ENCODE measurements at places on chromosomes 5 and 9. TPM values are rescaled to one million over a fixed set of nuclear protein-coding genes. Genes with fewer than 3 reads are reported as not detected.

The SERF1A gene
- total RNA-seq: 3.6 TPM

The TMEM174 gene
- total RNA-seq: not detected

The ACTBL2 gene
- total RNA-seq: not detected

GRCh38 chr5:43639566-43639965 is 36.6 kb downstream of the NNT start:
- DNase-seq: no peak

DNA sequence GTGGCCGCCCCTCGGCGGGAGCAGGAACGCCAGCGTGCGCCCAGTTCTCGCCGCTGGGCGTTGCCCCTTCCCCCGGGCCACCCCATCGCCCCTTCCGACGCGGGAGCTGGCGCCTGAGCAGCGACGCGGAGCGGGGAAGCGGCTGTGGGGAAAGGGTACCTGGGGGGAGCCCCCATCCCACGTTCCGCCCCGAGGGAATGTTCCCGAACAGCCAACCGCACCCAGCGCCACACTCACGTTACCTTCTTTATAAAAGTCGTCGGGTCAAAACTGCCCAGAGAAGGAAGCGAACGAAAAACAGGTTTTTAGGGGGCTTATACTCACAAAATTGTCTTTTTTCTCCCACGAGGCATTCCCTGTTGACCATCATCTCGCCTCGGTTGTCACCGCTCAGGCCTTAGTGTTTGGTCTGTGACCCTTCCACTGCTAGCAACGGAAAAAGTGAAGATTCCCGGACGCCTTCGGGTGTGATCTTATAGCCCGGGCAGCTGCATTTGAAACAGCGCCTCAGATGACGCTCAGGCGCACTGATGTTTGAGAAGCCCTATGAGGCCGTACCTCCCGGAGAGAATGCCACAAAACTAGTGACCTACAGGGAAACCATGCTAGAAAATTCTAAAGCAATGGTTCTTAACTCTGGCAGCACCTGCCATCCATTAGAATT is 475 bp upstream of the GOLM1 start:
- peak; percentile 63 for DNase-seq

GRCh38 chr5:15010936-15011335 is 139.4 kb upstream of the ANKH start:
- DNase-seq: no peak

DNA sequence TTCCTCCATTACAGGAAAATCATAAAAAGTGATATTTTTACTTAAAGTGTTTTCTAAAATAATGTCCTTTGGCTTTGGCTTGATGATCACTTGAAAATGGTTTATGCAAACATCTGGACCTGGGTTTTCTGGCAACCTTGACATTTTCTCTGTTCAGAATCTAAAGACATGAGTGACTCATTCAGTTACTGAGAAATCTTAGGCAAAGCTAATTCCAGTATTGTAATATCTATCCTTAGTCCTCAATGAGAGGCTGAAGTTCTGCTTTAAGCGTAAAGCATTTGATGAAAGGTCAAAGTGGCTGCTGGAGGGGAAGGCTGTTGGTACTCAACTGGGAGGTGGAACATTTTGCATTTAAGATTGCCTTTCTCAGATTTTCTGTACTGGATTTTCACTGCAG is 2.3 kb downstream of the MAN2A1 start:
- DNase-seq: no peak

Data from left cardiac atrium (tissue), 4 donors.